Stimulated activated CD8-positive, alpha-beta memory T cell treated with anti-CD3 and anti-CD28 coated beads, Interleukin-12 subunit alpha, Interleukin-12 subunit beta, amount 100 ng/mL, for 1 hour (primary cell): ENCODE measurements at places on chromosomes 13 and 19.

GRCh38 chr13:69450245-69450644 is 657.4 kb upstream of the ATXN8OS start:
- no peak for DNase-seq

GRCh38 chr19:17967257-17968051 is 547 bp downstream of the KCNN1 start:
- DNase-seq = no peak

DNA sequence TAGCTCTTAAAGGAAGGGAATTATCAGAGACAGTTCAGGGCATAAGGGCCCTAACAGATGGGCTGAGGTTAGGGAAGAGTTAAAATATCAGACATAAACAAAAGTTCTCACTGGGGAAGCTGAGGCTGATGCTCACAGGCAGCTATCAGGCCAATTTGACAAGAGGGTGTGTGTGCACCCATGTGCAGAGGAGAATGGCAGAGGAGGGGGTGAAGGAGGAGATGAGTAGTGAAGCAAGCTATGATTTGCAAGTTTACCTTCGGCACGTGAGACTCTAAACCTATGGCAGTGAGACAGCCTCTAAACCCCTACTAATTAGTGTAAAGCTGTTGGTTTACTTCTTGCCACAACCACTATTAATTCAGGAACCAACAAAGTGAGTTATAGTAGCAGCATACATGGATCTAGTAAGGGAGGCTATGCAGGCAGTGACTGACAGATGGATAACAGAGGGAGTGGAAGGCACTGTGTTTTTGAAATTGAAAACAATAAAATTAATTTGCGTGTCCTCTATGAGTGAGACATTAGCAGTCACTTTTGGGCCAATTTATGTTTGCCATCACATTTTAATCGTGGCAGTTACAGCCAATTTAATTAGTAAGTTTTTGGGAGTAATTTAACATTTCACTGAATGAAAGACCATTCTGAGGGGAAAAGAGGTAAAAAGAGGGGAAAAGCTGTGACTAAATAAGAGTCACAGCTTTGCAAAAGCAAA is 99.6 kb upstream of the HTR2A start:
- no peak for DNase-seq

DNA sequence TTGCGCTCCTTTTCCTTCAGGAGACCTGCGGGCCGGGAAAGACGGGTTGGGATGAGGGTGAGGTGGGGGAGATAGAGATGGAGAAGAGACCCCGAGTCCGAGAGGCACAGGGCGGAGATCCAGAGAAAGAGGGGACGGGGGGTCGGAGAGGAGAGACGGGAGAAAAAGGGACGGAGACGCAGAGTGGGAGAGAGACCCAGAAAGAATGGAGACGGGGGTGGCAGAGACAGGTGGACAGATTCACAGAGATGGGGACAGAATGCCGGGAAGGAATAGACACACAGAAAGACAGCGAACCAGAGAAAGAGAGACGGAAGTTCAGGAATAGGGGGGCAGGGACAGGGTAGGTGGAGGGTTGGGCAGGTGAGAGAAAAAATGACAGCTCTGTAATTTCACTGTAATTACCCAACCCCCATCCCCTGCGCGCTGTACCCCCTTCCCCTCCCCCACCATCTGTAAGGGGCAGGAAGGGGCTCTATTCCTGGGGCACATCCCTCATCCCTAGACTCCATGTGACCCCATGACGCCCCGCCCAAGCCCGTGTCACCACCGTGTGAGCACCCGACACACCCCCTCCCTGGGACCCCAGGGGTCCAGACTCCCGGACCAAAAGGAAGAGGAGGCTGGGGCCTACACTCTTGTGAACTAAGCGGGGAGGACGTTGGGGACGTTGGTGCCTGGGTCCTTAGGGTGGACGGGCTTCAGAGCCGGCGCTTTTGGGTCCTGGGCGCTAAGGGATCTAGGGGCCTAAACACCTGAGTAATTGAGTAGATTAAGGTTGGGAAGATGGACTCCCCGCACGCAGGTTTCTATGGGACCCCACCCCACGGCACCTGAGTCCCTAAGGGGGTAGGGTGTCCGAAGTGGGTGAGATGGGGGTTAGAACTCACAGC is 967 bp downstream of the DBP start:
- DNase-seq = no peak

- DNase-seq = no peak
Measured at GRCh38 chr13:20831933-20832332, 58.2 kb upstream of the EEF1AKMT1 start.

DNA sequence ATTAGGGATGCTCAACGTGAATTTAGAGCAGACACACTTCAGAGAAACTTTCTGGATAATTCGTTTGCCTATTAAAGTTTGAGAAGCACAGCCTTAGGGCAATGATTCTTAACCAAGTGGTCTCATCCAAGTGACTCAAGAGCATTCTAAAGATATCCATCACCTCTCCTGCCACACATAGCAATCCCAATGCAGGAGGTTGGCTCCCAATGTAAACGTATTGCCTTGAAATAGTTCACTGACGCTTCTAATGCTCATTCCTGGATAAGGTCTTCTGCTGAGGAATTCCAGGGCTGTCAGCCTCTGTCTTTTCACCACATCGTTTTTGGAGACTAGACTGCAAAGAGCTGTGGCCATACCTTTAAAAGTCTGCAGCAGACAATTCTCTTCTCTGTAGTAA is 279.8 kb upstream of the DACH1 start:
- no peak for DNase-seq

DNA sequence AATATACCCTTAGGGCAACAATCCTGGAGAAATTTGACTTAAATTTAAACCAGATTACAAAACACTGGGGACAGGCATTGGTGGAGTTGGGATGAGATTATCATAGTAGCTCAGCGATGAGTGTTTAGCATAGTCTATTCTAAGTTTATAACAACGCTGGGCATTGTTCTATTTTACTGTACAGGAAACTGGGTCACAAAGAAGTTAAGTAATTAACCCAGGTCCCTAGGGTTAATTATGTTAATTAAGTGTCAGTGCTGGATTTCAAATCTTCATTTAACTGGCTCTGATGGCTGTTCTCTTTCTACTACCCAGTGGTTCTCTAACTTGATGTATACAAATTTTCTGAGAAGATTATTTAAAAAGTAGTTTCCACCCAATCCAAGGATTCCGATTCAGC is 388.9 kb downstream of the KCNRG start:
- DNase-seq = no peak

- no peak for DNase-seq
Measured at GRCh38 chr13:41307884-41308640, 3.0 kb upstream of the NAA16 start.

- DNase-seq = no peak
Measured at GRCh38 chr19:55656988-55657747, 2.3 kb downstream of the U2AF2 start.

DNA sequence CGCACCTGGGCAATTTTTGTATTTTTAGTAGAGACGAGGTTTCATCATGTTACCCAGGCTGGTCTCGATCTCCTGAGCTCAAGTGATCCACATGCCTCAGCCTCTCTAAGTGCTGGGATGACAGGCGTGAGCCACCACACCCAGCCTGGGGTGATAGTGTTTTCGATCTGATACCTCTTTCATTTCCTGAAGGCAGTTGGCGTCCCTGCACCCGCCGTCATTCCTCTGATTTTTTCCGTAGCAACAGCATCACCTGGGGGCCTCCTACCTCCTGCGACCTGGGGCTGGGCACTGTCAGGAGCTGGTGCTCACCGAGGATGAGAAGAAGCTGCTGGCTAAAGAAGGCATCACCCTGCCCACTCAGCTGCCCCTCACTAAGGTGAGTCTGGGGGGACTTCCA is 10.8 kb downstream of the CREB3L3 start:
- no peak for DNase-seq

DNA sequence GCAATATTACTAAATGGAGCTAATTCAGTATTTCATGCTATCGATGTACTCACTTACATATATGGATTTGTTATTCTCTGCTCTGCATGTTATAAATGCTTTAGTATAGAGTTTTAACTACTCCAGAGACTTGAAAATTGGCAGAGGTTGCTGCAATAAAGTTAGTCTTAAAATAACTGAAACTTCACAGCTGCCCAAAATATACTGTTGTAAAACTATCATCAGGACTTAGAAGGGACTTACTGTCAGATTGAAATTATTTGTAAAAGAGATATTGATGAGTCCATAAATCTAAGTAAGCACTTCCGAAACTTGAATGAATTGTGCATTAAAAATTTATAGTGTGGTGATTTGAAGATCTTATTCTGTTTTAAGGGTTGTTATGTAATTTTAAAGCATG is 1178.2 kb upstream of the PCDH20 start:
- DNase-seq = no peak

DNA sequence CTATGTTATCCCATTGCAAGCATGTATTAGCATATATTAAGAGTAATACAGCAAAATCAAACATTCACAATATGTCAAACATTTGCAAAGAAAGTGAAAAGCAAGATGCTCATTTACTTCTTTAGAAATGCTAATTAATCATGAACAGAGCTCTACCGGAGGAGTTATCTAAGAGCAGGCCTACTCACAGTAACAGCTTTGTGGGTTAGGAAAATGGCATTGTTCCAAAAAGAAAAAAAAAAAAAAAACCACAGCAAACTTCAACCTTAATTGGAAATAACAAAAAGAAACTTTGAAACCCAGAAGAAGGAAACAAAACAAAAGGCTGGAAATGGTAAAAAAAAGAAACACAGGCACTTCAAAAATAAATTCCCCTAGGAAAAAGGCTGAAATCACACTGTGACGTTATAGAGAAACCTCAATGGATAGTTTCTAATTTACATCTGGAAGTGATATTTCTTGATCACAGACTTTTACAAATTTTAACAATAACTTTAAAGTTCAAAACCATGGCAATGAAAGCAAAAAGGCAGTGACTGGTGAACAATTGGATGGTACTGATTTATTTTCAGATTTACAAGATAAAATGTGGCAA is 1236.8 kb upstream of the SPRY2 start:
- no peak for DNase-seq

- no peak for DNase-seq
Measured at GRCh38 chr13:45821811-45822210, 29.7 kb downstream of the SIAH3 start.

- no peak for DNase-seq
Measured at GRCh38 chr13:90068658-90069057, 1278.8 kb upstream of the MIR17HG start.

- no peak for DNase-seq
Measured at GRCh38 chr13:23570921-23571315, 706 bp downstream of the TNFRSF19 start.

DNA sequence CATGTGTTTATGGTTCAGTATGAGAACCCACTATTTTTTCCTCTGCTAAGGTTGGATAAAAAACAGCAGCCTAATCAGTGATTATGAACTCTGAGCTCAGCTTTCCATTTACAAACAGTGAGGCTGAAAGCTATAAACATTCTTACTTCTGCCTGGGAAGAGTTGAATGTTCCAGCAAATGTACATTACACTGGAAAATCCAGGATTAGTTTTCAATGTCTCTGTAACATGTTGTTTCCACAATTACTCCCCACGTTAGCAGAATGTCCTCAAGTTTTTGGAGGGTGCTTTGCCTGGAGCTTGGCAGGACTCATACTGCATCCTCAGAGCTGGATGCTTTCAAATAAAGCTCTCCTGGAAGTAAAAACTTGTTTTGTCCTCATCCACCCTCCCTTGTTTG is 150.4 kb downstream of the POSTN start:
- no peak for DNase-seq

DNA sequence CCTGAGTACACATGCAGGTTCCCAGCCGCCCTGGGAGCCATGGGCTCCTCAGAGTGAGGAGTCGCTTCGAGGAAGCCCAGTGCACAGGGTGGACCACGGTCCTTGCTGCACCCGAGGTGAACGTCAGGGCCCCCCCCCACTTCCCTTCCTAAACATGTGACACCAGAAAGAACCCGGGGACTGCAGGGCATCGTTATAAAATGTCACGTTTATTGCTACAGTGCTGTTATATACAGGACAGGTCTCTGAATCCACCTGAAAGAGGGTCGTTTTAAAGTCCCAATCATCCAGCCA is 3.8 kb upstream of the UQCR11 start:
- no peak for DNase-seq
